ENCODE measurements at places on chromosomes 13 and 19.

DNA sequence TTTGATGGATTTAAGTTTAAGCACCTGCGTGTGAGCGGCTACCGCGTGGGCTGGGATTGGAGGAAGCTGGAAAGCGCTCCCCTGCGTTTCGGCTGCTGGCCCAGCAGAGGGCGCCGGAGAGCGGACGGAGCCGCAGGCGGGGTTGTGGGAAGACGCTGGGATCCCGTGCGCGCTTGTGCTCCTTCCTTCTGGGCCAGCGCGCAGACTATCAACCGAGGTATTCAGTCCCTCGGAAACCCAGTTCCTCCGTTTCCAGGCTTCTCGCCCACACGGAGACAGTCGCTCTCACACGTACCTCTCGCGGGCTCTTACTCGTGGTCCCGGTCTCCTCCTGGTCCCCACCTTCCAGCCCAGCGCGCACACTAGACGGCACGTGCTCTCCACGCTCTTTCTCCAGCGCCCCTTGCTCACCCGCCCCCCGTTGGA is 28.8 kb downstream of the EPN1 start:
- peak; percentile 62 for DNase-seq

DNA sequence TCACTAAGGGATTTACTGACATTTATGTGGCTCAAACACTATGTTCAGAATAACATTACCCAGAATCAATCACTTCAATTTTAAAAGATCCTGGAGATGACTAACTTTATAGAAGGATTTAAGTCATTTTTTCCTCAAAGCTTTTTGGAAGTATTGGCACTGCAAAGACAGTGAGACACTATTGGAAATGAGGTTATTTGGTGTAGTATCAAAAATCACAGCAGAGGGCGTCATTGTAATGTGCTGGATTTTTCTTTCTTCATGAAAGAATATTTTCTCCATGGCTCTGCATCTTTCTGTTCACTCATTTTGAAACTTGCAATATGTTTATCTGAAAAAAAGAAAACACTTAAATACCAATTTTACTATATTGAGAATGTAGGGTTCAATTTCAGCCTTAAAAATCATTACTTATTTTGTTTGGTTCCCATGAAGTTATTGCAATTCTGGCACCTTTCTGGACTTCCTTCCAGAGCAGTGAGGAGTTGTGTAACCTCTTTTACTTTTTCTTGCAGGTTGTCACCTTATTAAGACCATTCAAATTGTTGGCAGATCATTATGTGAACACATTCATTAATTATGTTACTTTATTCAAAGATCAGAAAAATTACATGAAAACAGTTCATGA is 3.7 kb upstream of the CSNK1A1L start:
- no peak for DNase-seq

GRCh38 chr13:95418946-95419345 is 117.7 kb upstream of the ABCC4 start:
- no peak for DNase-seq

GRCh38 chr13:38417241-38417640 is 67.6 kb downstream of the UFM1 start:
- no peak for DNase-seq

DNA sequence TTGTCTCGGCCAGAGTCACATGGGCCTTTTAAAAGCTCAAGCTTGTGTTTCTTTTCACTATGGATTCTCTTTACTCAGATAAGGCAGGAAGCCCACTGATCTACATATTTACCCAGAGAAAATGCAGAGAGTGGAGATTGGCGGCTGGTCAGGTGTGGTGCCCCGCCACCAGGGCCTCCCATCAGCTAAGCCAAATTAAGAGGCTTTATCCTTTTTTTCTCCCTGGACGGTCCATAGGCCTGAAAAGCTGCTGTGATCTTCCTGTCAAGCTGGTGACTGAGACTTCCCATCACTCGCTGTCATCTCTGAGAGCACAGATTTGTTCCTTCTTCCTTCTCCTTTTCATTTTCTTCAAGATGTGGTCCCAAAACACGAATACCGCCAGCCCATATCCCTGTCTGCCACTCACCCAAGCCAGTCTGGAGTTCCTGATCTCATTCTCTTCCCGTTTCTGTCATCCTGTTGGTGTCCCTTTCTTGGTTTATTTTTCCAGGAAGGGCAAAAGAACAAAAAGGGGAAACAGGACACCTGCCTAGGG is 1.9 kb downstream of the SAFB start:
- DNase-seq, result peak; percentile 51

- DNase-seq, result no peak
These were observed at the start of gene NTN5 for GRCh38 chr19:48672994-48673393. TSS of gene NTN5 (minus strand) at chr19:48673017. CDS start at chr19:48670986, 2,031 bp downstream.

DNA sequence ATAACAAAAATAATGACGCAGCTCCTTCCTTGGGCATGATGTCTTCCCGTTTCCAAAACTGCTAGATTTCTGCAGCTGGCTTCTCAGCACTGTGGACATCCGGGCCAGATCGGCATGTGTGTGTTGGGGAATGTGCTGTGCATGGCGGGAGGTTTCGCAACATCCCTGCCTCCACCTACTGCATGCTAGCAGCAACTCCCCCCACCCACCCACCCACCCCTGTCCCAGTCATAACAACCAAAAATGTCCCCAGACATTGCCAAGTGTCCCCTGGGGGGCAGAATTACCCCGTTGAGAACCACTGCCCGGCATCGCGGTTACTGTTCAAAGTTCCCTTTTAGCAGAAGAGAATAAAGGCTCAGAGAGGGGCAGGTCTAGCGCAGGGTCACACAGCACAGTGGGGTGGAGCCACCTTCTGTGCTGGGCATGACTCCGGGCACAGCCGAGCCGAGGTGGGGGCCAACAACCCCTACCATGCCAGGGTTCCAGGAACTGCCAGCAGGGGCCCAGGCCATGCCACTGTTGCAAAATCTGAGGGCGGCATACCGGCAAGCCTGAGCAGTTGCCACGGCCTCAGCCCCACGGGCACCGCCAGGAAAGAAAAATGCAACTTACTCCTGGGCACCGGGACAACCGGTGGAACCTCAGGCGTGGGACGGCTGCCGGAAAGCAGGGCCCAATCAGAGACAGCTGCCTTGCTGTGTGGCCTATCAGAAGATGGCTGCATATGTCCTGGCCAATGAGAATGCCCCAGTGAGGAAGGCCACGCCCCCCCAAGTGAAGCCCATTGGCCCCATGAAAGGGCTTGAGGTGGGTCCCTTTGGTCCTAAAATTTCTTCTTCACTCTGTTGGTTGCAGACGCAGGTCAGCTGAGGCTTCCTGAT is 22.5 kb upstream of the NFIC start:
- DNase-seq, result peak; percentile 91

- DNase-seq, result no peak
These were observed 10.3 kb downstream of the CEBPG start for GRCh38 chr19:33383720-33384292.

GRCh38 chr19:2814426-2814825 is 5.2 kb upstream of the ZNF554 start:
- DNase-seq, result no peak

- peak; percentile 77 for DNase-seq
These were observed 310.9 kb downstream of the ZNF536 start for GRCh38 chr19:30682999-30683536.

- no peak for DNase-seq
These were observed 1266.2 kb downstream of the SLITRK5 start for GRCh38 chr13:88937384-88937783.

- peak; percentile 79 for DNase-seq
These were observed 372 bp downstream of the DNAAF3 start for GRCh38 chr19:55165952-55166529.
